ENCODE measurements at places on chromosomes 11 and 22.

DNA sequence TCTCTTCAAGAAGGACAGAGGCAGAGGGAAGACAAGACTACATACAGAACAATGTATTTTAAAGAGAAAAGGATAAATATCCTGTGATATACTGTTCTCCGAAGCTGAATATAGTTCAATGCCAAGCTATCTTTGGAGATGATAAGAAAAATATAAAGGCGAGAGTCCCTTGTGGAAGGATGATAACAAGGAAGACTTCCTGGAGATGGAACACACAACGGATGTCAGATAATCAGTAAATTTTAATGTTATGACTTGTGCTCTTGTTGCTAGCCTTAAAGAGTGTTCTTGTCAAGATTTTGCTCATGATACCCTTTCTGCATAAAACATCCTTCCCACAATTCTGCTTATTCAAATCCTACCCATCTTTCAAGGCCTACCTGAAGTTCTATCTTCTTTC, 6.8 kb upstream of the CTR9 start:
- no peak for DNase-seq

- DNase-seq = no peak
Observed at GRCh38 chr11:22878039-22878438, 17.8 kb upstream of the CCDC179 start.

DNA sequence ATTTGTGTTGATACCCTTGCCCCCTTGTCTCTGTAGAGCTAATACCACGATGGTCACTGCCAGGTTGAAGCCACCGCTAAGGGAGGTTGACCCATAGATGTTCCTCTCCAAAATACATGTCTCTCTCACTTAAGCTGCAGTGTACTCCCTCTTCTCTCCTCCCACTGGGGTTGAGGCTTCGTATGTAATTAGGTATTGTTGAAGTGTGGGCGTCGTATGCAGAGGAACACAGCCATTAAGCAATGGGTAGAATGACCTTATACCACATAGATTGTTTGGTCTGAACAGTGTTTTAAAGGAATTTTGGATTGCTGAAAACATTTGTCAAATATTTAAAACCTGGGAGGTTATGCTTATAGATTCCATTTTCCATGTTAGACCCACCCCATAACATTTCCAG, 71.9 kb downstream of the TRAF6 start:
- DNase-seq = no peak

DNA sequence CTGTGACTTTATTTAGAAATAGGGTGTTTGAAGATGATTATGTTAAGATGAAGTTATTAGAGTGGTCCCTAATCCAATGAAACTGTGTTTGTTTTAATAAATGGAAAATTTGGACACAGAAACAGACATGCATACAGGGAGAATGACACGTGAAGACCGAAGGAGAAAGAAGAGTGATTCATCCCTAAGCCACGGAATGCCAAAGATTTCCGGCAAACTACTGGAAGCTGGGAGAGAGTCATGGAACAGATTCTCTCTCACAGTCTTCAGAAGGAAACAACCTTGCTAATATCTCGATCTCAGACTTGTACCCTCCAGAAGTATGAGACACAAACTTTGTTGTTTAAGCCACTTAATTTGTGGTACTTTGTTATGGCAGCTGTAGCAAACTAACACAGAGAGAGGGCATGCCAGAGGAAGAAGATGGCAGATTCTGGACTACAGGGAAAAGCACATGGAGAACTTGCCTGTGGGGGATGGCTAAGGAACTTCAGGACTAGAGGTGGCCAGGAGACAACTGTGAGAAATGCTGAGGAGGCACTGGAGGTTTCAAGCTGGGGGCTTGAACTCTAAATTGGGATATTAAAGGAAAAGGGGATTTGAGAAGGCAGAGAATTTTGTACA, 733.5 kb upstream of the CCDC90B start:
- no peak for DNase-seq

GRCh38 chr11:77040401-77040777, 6.2 kb downstream of the B3GNT6 start:
- no peak for DNase-seq

DNA sequence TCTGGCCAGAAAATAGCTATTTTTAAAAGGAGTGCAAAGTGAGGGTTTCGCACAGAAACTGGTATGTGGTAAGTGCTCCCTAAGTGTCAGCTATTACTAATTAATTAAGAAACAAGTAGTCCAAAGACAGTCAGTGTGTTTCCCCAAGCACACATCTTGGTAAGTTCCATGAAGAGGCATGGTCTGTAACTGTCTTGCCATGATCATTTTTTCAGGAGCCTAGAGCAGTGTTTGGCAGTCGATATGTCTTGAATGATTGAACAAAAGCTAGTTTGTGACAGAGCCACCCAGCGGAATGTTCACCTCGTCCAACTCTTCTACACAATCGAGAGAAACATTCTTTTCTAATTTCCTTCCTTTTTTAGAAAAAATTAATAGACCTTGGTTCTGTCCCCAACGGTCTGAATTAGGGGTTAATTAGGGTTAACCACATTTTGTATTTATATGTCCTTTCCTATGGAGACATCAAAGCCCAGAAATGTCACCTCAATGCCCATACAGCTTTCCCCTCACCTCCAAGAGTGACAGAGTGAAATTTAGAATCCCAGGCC, 57.6 kb upstream of the FTH1 start:
- no peak for DNase-seq

DNA sequence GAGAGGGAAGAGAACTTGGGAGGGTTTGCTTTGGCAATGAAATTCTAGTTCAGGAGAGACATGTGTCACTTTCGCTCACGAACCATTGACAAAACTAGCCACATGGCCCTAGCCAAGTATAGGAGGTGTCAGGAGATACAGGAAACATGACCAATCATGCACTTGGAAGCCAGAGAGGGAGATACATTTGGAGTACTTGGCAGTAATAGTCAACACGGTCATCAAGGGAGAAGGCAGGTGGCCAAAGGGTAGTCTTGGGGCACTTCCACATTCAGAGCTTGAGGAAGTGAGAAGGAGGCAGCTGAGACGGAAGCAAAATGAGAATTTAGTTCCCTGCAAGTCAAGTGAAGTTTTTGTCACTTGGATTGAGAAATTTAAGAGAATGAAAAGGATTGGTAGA, 26.4 kb upstream of the KIRREL3 start:
- no peak for DNase-seq

GRCh38 chr11:60477035-60477445, 15.5 kb upstream of the MS4A12 start:
- DNase-seq = no peak

- DNase-seq = no peak
Observed at GRCh38 chr11:10695833-10696232, 2.3 kb upstream of the IRAG1 start.

DNA sequence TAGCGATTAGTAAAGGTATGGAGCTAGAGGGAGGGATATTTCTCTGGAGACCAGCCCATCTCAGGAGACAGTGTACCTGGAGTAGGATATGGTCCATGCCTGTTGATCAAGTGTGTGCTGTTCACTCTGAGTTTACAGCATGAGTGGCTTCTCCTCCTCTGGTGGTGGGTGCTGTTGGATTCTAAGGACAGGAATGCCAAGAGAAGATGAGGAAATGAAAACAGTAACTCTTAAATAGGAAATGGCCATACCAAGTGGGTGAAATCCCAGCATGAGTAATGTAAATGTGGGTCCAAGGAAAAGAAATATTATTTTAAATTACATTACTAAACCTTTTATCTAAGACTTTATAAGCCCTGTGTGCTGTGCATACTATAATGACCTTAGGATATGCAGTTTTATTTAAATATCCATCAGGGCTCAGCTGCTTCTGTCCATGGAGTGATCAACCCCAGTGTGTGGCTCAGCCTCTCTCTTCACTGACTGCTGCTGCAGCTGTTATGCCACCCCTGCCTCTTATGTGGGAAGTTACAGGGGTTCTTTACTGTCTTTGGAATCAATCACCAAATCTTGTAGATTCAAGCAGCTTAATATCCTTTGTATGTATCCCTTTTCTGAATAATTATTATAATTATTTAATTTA, 54.3 kb downstream of the FAT3 start:
- no peak for DNase-seq

GRCh38 chr22:30386608-30386959, 627 bp downstream of the RNF215 start:
- no peak for DNase-seq

Data from stimulated activated CD4-positive, alpha-beta T cell treated with anti-CD3 and anti-CD28 coated beads, Interleukin-12 subunit alpha, Interleukin-12 subunit beta, amount 100 ng/mL, for 24 hours (primary cell).